ENCODE measurements at places on chromosomes 2 and 18.
A peak's percentile ranks its signal among the peaks of the same experiment; 100 is the strongest.

DNA sequence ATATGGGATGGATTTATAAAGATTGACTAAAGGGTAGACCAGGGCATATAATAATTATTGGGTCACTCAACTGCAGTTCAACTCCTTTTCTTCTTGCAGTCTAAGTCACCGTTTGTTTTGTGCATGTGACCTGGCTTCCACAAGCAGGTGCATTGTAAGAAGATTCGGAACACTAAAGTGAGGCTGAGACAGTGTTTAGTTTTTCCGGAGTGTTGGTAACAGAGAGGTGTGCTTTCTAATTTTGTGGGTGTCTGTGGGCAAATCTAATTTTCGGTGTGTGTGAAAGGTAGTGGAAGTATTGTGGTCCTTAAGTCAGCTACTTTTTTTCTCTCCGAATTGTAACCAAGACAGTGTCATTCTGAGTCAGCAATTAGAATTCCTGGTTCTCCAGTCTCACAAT is 184.5 kb downstream of the CDH19 start:
- DNase-seq: no peak

DNA sequence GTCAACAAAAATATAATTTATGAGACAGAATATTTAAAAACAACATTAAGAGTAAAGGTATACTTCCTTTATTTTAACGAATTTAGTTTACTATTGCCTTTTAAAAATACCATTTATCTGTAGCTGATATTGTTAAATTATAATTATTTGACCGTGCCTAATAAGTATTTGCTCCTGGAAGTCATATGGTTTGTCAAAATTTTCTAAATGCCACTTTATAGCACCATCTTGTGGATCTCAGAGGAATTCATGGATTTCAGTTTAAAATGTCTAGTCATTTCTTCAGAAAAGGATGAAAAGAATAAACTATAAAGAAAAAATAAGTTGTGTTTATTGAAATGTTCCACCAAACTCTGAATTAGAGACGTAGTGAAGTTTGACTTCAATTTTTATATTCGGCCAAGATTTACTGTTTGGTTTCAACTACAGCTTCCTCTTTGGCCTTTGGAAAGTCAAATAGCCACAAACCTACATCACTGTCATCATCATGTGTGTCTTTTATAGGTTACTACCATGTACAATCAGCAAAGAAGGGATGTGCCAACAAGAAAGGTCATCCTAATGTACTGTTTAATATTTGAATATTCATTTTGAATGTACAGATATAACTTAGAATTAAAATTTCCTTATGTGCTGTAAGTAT is 10.3 kb upstream of the FTCDNL1 start:
- DNase-seq: no peak

DNA sequence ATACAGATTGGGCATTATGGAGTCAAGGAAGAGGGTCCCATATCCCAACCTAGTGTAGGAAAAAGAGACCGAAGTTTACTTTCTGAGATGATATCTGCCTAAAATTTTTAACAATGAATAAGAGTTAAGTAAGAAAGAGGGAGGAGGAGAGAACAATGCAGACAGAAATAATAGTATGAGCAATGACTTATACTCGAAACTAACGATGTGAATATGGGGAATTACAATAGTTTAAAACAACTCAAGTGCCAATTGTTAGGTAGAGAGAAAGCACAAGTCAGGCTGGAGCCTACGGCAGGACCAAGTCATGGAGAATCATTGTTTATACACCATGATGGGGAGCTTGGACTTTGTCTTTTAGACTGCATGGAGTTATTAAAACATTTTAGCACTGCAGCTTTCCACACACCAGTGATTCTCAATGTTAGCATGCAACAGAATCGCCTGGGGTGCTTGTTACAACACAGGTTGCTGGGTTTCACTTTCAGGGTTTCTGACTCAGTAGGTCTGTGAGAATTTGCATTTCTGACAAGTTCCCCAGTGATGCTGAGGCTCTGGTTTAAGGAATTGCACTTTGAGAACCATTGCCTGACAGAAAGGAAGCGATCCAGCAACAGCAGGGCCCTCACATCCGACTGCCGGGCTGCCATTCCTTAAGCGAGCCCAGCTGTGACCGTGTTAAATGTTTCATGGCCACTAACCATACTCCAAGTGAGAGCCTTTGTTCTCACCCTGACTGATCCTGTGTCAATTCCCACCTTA is 511.2 kb downstream of the DCDC2C start:
- DNase-seq: no peak

GRCh38 chr18:40233931-40234616 is 1721.0 kb upstream of the PIK3C3 start:
- no peak for DNase-seq

- no peak for DNase-seq
These were observed 251.0 kb upstream of the RAB12 start for GRCh38 chr18:8358033-8358765.

DNA sequence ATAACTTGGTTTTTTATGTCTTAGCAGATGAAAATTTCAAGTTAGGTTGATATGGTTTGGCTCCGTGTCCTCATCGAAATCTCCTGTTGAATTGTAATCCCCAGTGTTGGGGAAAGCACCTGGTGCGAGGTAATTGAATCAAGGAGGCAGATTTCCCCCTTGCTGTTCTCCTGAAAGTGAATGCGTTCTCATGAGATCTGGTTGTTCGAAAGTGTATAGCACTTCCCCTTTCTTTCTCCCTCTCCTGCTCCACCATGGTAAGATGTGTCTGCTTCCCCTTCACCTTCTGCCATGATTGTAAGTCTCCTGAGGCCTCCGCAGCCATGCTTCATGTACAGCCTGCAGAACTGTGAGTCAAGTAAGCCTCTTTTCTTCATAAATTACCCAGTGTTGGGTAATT is 242.1 kb upstream of the TNP1 start:
- no peak for DNase-seq

DNA sequence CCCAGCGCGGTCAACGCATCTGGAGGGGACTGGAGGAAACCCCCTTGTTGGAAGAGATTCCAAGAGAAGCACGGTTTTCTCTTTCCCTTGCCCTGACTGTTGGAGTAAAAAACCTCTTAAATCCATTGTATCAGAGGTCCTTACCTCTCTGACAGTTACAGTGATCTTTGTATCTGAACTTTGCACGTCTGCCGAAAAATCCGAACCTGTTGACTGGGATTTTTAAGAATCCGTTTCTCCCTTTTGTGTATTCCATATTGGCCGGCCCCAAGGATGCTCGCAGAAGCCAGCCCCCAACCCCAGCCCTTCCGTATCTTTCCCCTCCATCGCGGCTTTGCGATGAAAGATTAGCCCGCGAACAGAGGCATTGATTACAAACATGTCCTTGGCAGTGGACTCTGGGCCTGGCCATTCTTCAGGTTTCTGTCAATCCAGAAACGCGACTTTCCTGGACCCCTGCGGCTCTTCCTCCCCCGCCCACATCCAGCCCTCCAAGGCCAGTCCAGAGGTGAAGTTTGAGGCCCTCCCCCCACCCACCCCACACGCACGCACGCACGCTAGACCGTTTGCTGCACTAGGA is 4.6 kb upstream of the DLX1 start:
- no peak for DNase-seq

DNA sequence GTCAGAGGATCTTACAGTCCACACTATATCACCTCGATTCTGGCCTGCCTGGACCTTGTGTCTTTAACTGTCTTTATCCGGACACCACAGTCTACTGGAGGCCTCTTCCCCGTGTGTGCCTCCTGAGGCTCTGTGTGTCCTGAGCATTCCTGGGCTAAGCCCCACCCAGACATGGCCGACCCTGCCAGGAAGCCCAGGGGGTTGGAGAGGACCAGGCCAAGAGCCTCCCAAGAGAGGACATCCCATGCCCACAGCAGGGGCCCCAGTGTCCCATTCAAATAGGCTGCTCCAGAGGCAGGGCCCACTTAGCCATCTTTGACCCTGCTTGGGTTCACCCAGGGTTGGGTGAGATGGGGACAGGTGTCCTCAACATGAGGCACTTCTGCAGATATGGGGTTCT is 84.7 kb upstream of the OTOS start:
- DNase-seq: no peak

DNA sequence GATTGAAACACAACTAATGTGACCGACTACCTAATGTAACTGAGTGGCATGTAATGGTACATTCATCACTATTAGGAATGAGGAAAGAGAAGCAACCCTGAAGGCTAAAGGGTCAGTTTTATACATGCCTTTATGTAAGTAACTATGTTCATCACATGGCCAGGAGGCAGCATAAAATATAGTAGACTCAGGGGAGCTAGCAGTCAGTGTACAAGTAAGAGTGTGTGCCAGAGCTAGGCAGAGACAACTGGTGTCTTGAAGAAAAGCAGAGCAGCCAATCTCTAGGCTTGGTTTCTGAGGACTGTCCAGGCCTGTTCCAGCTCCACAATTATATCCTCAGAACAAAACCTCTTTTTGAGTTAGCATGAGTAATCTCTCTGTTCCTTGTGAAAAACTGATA is 18.1 kb downstream of the SMAD2 start:
- DNase-seq: no peak

GRCh38 chr2:201150454-201151020 is 32.4 kb upstream of the CASP10 start:
- DNase-seq: no peak

- peak; percentile 60 for DNase-seq
These were observed at the start of gene RNPEPL1 for GRCh38 chr2:240567872-240568677. TSS of gene RNPEPL1 (plus strand) at chr2:240568484. CDS start at chr2:240568587, 103 bp downstream.

DNA sequence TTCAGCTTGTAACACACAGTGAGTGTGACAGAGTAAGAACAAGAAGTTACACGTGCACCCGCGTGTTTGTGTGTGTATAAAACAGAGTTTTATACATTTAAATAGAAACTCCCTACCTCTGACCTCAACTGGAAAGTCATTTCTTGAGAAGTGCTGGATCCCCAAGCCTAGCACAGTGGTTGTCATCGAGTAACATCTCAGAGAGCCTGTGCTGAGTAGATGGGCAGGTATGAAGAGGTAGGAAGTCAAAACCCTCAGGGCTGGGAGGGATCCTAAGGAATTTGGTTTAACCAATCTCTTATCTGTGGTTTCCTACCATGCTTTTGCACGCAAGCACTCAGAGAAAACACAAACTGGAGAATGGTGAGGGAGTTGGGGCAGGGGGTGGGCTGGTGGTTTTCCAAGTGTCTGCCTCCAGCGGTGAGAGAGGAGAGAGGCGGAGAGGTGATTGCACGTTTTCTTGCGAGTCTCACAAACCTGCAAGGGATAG is 9.2 kb downstream of the ACOXL start:
- DNase-seq: no peak

DNA sequence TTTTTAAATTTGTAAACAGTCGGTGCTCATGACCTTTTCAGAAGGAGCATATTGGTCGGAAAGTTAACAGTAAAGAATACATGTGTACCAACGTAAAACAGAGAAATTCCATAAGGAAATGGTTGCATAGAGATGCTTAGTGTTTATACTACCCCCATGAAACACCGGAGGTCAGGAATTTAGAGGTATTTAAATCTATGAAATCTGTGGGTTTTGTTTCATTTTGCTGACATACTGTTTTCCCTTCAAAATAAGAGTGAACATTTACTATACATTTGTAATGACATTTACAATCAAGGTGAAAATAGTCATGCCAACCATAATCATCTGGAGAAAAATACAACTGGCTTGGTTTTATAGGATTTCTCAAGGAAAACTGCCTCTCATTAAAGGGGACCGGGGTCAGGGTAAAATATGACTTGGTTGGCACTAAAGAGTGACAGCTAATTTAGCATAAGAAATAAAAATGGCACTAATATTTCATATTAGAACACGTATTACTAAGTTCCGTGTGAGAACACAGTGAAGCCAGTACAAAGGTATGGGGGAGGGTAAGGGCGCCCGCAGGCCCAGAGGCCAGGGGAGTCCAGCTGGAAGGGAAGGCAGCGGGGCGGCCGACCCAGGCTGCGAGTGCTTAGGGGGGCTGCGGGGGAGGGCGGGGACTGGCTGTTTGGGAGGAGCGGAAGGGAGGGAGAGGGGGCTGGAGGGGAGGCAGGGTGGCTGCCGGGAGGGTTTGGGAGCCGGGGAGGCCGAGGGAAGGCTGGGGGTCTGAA is 1.1 kb upstream of the RNU4ATAC start:
- DNase-seq: no peak

DNA sequence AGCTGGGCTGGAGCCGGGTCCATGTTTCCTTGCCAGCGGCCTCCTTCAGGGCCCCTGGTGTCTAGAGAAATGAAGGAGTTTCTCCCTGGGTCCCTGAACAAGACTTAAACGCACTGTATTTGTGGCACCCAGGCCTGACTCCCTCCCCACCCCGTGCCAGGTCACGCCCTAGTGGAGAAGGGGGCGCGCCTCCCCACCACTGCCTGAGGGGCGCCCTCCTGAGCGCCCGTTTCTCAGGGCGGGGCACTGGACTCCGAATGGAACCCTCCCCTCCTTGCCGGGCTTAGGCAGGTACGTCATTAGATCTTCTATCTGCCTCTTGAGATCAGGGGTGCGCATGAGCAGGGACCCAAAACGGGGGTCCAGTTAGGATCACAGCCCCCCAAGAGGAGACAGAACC is 16.3 kb downstream of the ODC1 start:
- DNase-seq: no peak

- no peak for DNase-seq
These were observed 4.3 kb downstream of the ITPRIPL1 start for GRCh38 chr2:96329456-96329855.

DNA sequence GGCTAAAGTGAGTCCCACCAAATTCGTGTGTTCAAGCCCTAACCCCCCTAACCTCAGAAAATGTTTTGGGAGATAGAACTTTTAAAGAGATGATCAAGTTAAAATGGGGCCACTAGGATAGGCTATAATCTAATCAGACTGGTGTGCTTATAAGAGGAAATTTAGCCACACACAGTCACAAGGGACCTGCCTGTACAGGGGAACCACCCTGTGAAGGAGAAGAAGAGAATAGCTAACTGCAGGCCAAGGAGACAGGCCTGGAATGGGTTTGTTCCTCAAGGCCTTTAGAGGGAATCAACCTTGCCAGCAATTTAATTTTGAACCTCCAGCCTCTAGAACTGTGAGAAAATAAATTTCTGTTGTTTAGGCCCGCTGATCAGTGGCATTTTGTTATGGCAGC is 36.0 kb upstream of the TANK start:
- no peak for DNase-seq

- no peak for DNase-seq
These were observed 20.7 kb upstream of the SULT1C2 start for GRCh38 chr2:108268001-108268400.

- DNase-seq: no peak
These were observed 70.0 kb upstream of the KCNH7 start for GRCh38 chr2:162908567-162908966.

DNA sequence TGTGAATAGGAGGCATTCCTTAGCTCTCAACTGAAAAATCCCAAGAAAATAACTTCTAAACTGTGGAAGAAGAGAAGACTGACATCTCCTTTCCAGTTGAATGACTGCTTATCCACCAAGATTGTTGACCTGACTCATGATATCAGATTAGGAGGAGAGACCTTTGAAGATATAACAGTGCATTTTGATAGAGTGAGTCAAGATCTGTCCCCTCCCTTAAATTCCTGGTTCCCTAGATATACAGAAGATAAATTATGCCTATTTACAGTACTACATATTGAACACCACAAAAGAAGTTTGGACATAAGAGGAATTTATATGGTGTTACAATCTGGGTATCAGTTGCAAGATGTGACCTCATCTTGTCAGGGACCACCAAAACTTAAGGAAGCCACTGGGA is 285.3 kb upstream of the ZSWIM2 start:
- no peak for DNase-seq
